Type B pancreatic cell (in vitro differentiated cells): ENCODE measurements at places on chromosomes 1 and 21. TPM values are rescaled to one million over a fixed set of nuclear protein-coding genes. Genes with fewer than 3 reads are reported as not detected.

Gene DDR2
- total RNA-seq: 1.8 and 54.4 TPM in 2 replicates

Gene TMEM51
- 12.5 and 28.8 TPM in 2 replicates for total RNA-seq

Gene TMEM240
- 3.1 and 10.3 TPM in 2 replicates for total RNA-seq

Gene MYOG
- 2.1 TPM in 1 of 2 replicates, not detected in the other for total RNA-seq

Gene RBP7
- 0.92 and 2.9 TPM in 2 replicates for total RNA-seq

Gene CLDN17
- total RNA-seq: not detected in 2 replicates

Gene MAP3K7CL
- 5.3 TPM in 1 of 2 replicates, not detected in the other for total RNA-seq

Gene AVPR1B
- total RNA-seq: 0.87 and 1.0 TPM in 2 replicates

GRCh38 chr1:46285730-46286477 is 17.5 kb downstream of the LRRC41 start:
- no peaks in the 10 kb centered on the region for H3K4me1 ChIP-seq
- DNase-seq: no peak
- no peaks in the 10 kb centered on the region for H3K27me3 ChIP-seq
- H3K36me3 ChIP-seq: peaks cover 46% of the 10 kb centered on the region
- no peak overlapping the region for H3K27ac ChIP-seq

DNA sequence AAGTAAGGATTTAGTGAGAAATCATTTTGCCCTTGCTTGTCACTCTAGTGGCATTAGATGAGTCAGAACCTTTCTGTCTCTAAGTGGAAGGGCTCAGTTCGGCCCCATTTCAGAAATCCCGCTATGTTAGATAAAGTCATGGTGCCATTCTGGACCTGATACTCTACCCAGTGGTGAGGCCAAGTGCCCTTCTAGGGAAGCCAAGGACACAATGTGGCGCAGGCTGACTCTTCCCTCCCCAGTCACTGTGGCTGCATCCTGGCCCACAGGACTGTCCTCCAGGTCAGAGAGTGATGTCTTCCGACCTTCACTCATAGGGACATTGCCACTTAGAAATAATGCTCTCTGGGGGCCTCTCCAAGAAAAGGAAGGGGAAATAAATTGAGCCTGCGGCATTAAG is 48.3 kb upstream of the MTR start:
- peaks cover 5% of the 10 kb centered on the region for H3K27me3 ChIP-seq
- H3K4me3 ChIP-seq: no peak overlapping the region
- H3K4me1 ChIP-seq: no peaks in the 10 kb centered on the region
- H3K27ac ChIP-seq: no peak overlapping the region
- no peaks in the 10 kb centered on the region for H3K36me3 ChIP-seq

DNA sequence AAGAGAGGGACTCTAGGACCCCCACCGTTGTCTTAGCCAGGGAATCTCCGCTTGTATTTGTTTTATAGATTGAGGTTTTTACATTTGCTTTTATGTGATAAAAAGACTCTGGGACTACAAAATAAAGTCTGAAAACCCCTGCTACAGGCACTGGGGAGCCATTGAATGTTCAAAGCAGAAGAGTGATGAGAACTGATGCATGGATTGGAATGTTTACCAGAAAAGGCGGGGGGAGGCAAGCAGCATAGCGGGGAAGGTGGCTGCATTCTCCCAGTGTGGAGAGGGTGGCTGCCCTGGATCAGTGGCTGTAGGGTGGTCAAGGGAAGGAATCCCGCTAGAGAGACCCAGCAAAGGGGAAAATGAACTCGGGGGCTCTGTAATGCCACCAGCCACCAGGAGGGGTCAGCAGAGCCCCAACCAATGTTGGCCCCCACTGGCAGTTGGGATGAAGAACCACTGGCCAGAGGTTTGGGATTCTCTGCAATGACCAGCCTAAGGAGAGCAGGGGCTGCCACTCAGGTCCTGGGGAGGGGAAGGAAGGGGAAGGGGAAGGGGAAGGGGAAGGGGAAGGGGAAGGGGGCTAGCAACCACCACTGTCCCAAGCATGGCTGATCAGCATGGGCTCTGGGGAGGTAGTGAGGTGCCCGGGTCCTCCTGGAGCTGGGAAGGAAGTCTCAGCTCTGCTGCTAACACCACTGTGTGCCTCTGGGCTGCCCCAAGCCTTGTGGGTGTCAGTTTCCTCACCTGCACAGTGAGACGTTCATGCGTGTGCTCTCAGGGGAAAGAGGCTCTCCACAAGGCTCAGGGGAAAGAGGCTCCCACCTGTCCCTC is 19.2 kb upstream of the PEF1 start:
- no peak overlapping the region for H3K4me3 ChIP-seq
- no peak for DNase-seq
- peaks cover 9% of the 10 kb centered on the region for H3K4me1 ChIP-seq
- peak overlapping the region; percentile 55 for H3K27ac ChIP-seq

- no peaks in the 10 kb centered on the region for H3K36me3 ChIP-seq
- DNase-seq: no peak
- H3K4me1 ChIP-seq: peaks cover 24% of the 10 kb centered on the region
- peak overlapping the region; percentile 95 for H3K27ac ChIP-seq
These were observed 37.2 kb upstream of the CITED4 start for GRCh38 chr1:40899230-40899870.

DNA sequence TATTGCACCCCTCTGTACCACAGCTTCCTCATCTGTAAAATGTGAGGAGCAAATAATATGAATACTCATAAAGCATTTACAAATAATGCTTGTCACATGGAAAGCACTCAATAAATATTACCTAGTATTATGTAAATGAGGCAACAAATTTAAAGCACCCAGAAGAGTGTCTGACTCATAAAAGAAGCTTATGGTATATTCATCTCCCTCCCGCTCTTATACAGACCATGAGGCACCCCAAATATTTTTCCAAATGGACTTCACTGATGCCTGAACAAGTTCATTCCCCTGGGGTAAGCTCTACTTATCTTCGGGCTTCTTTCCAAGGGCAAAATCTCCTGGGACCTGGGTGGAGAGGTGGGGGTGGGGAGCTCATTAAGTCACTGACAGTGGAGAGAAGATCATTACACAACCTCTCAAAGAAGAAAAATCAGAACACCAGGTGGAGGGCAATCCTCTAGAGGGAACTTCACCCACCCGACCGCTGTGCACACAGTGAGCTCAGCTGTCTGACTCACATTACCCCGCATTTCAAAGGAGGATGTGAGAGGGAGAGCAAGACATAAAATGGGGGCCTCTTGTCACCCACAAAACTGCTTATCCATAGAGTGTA is 166.2 kb downstream of the ASTN1 start:
- DNase-seq: no peak
- H3K36me3 ChIP-seq: peaks cover 3% of the 10 kb centered on the region
- no peak overlapping the region for H3K4me3 ChIP-seq
- no peak overlapping the region for H3K27ac ChIP-seq

GRCh38 chr1:117636637-117637425 is 31.0 kb downstream of the TENT5C start:
- H3K4me3 ChIP-seq: no peak overlapping the region
- no peak overlapping the region for H3K27ac ChIP-seq
- no peak for DNase-seq
- H3K27me3 ChIP-seq: no peaks in the 10 kb centered on the region
- no peaks in the 10 kb centered on the region for H3K36me3 ChIP-seq

- H3K4me1 ChIP-seq: peaks cover 13% of the 10 kb centered on the region
- no peak for DNase-seq
- no peak overlapping the region for H3K4me3 ChIP-seq
- no peak overlapping the region for H3K27ac ChIP-seq
These were observed 16.2 kb upstream of the MYOG start for GRCh38 chr1:203101813-203102634.

GRCh38 chr1:212625781-212626450 is 17.4 kb downstream of the ATF3 start:
- H3K4me3 ChIP-seq: no peak overlapping the region
- no peak for DNase-seq
- H3K36me3 ChIP-seq: no peaks in the 10 kb centered on the region
- no peak overlapping the region for H3K27ac ChIP-seq
- no peaks in the 10 kb centered on the region for H3K4me1 ChIP-seq
- H3K27me3 ChIP-seq: peaks cover 12% of the 10 kb centered on the region

GRCh38 chr1:37149296-37149695 is 115.0 kb upstream of the GRIK3 start:
- H3K36me3 ChIP-seq: no peaks in the 10 kb centered on the region
- no peak overlapping the region for H3K4me3 ChIP-seq
- H3K27me3 ChIP-seq: peaks cover 41% of the 10 kb centered on the region

DNA sequence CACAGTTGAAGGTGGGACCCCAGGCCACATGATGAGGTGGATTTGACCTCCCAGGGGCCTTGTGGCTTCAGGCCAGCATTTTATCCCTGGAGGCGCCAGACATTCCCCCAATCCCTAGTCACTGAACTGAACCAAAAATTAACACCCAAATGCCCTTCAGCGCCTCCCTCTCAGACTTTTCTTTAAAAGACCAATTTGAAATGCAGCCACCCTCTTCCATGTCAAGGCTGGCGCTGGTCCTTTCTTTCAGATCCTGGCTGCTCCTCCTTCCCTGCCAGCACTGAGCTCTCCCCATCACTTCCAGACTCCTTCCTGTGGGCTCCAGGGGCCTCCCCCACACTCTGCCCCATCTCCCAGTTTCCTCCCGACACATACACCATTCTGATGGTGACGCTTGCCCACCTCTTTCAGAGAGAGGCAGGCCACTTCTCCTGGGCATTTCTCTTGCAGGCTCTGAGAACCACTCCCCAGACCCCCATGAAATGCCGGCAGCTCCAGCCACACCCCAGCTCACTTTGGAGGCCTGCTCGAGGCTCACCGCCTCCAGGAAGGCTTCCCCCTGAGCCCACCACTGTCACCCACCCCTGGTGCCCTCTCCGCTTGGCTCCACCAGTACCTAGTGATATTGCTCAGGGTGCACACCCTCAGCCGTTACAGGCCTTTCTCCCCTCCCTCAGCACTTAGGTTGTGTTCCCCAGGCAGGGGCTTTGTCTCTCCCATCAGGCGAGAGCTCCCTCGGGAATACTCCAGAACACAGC is 27.0 kb downstream of the NAV1 start:
- DNase-seq: no peak
- no peaks in the 10 kb centered on the region for H3K36me3 ChIP-seq
- H3K27ac ChIP-seq: no peak overlapping the region
- no peaks in the 10 kb centered on the region for H3K27me3 ChIP-seq

DNA sequence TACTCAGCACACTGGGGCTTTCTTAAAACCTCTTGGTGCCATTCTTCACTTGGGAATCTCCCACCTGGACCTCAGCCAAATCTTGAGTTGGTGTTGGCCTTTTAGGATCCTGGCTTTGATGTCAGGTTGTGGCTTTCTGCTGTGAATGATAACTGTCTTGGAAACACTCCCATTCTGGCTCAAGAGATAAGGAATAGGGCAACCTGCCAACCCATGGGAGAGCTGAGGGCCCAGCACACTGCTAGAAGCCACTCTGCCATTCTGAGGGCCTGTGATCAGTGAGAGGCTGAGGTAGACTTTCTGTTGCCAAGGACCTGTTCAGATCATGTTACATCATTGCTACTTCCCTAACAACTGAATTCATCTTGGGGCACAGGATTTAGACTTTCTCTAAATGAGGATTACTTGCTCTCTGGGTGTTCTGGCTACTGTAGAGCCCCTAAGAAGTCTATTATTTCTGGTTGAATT is 45.8 kb downstream of the TTC39A start:
- H3K27me3 ChIP-seq: no peaks in the 10 kb centered on the region
- peaks cover 14% of the 10 kb centered on the region for H3K4me1 ChIP-seq
- H3K27ac ChIP-seq: no peak overlapping the region
- DNase-seq: no peak
- peaks cover 6% of the 10 kb centered on the region for H3K36me3 ChIP-seq
